ENCODE measurements at places on chromosomes 4 and X. TPM values are rescaled to one million over a fixed set of nuclear protein-coding genes. Genes with fewer than 3 reads are reported as not detected.

DNA sequence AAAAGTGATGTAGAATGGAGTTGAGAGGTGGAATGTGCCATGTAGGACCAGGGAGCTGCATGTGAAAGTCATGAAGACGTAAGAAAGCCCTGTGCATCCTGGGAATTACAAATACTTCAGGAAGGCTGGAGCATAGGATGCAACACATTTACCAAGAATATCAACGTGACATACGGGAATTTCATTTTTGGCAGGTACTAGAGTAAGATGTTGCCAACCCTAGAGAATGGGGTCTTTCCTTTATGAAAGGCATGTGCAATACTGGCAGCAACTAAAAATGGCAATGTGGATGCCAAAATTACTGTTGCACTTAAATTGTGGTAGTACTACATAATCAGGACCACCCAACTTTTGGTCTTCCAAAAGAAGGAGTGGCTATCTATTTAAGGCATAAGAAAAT is 188.0 kb downstream of the COL25A1 start:
- no peaks in the 10 kb centered on the region for H3K27me3 ChIP-seq
- H3K27ac ChIP-seq: no peak overlapping the region
- no peak for DNase-seq
- no peak overlapping the region for H3K4me3 ChIP-seq
- no peaks in the 10 kb centered on the region for H3K4me1 ChIP-seq
- H3K36me3 ChIP-seq: no peaks in the 10 kb centered on the region

GRCh38 chr4:100286636-100287035 is 96.4 kb upstream of the DDIT4L start:
- peak; percentile 45 for DNase-seq
- H3K27ac ChIP-seq: no peak overlapping the region
- H3K4me1 ChIP-seq: no peaks in the 10 kb centered on the region
- no peak overlapping the region for H3K4me3 ChIP-seq
- no peaks in the 10 kb centered on the region for H3K27me3 ChIP-seq

DNA sequence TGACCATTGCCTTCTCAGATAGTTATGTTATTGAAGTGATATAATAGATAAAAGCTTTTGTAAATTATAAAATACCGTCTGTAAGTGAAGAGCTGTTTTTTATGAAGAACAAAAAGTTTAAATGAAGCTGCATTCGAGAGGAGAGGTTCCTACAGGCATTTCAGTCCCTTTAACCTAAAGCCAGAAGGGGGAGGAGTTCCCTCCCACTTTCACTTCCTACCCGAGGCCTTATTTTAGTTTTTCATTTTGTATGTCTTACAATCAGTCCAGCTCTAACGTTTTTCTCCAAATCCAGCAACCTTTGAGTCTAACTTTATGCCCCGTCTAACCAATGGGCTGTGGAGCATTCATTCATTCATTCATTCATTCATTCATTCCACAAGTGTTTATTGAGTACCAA is 16.5 kb upstream of the SOX3 start:
- H3K36me3 ChIP-seq: no peaks in the 10 kb centered on the region
- peaks cover 8% of the 10 kb centered on the region for H3K4me1 ChIP-seq
- DNase-seq: no peak
- H3K27ac ChIP-seq: no peak overlapping the region

- peaks cover 8% of the 10 kb centered on the region for H3K36me3 ChIP-seq
- H3K27ac ChIP-seq: no peak overlapping the region
- no peak overlapping the region for H3K4me3 ChIP-seq
- H3K27me3 ChIP-seq: no peaks in the 10 kb centered on the region
- no peak for DNase-seq
Observed at GRCh38 chr4:185775792-185776555, 36.0 kb downstream of the SORBS2 start.

GRCh38 chr4:136763919-136764318 is 768.4 kb downstream of the PCDH18 start:
- no peak overlapping the region for H3K4me3 ChIP-seq
- H3K27me3 ChIP-seq: no peaks in the 10 kb centered on the region
- H3K4me1 ChIP-seq: peaks cover 3% of the 10 kb centered on the region
- peaks cover 7% of the 10 kb centered on the region for H3K36me3 ChIP-seq
- DNase-seq: no peak

- peaks cover 32% of the 10 kb centered on the region for H3K36me3 ChIP-seq
- no peak overlapping the region for H3K4me3 ChIP-seq
- no peaks in the 10 kb centered on the region for H3K27me3 ChIP-seq
- H3K27ac ChIP-seq: no peak overlapping the region
- no peaks in the 10 kb centered on the region for H3K4me1 ChIP-seq
Observed at GRCh38 chrX:48478806-48479205, 2.8 kb downstream of the FTSJ1 start.

DNA sequence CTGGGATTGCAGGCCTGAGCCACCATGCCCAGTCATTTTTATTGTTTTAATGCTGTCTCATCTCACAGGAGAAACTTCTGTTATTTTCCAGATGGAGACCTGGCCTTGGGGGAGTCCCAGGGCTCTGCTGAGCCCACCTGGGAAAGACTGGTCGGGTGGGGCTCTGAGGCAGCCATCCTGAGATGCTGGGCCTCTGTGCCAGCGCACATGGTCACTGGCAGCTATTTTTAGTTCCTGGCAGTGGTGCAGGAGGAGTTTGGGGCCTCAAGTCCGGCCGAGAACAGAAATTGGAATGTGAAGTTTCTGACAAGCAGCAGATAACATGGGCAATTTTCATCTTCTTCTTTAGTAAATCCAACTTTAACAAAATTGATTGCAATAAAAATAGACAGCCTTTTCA is 44.5 kb downstream of the SORCS2 start:
- DNase-seq: no peak
- peaks cover 6% of the 10 kb centered on the region for H3K36me3 ChIP-seq
- no peaks in the 10 kb centered on the region for H3K4me1 ChIP-seq
- no peak overlapping the region for H3K27ac ChIP-seq
- H3K4me3 ChIP-seq: no peak overlapping the region

DNA sequence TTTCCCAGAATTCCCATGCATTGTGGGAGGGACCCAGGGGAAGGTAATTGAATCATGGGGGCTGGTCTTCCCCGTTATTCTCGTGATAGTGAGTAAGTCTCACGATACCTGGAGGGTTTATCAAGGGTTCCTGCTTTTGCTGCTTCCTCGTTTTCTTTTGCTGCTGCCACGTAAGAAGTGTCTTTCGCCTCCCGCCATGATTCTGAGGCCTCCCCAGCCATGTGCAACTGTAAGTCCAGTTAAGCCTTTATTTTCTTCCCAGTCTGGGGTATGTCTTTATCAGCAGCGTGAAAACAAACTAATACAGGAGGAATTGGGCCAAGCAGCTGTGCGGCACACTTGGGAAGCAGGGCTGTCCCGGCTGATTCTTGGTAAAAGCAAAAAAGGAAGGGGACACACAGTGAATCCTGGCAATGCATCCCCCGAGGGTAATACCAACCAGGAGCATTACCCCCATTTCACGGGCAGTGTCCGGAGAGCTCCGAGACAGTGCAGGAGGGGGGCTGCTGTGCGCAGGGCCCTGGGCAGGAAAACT is 185.7 kb downstream of the AFAP1 start:
- H3K4me1 ChIP-seq: no peaks in the 10 kb centered on the region
- H3K36me3 ChIP-seq: no peaks in the 10 kb centered on the region
- H3K27ac ChIP-seq: no peak overlapping the region
- H3K27me3 ChIP-seq: no peaks in the 10 kb centered on the region
- H3K4me3 ChIP-seq: no peak overlapping the region
- DNase-seq: no peak

- H3K4me1 ChIP-seq: no peaks in the 10 kb centered on the region
- H3K27me3 ChIP-seq: no peaks in the 10 kb centered on the region
- H3K4me3 ChIP-seq: no peak overlapping the region
- H3K27ac ChIP-seq: no peak overlapping the region
- no peak for DNase-seq
Observed at GRCh38 chrX:81082649-81083048, 119.1 kb downstream of the HMGN5 start.

DNA sequence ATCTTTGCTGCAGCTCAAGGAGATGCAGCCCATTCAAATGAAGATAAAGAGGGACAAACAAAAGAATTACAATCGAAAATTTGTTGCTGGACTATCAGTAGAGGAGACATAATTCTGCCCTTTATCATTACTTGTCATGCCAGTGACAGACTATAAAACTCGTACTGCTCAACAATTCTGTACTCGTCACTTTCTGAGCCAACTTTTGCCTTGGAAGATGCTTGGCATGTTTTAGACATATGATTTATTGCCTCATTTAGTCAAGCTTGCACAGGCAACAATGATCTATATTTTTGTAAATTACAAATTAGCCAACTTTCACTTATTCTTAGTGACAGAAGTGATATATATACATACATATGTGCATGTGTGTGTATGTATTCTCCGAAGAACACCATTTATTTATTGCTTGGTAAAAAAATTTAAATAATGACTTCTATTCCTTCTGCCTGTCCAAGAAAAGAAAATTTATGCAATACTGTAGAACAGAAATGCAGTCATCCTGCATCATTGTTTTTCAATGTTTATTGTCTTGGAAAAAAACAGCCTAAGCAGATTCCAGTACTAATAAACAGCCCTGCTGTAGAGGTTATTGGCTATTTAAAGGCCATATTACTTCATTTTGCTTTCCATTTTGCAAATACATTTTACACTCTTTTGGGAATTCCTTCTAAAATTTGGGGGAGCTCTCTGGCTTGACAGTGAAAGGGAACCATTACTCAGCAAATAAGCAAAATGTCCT is 374.9 kb upstream of the GALNT7 start:
- DNase-seq: no peak
- H3K4me1 ChIP-seq: no peaks in the 10 kb centered on the region
- H3K36me3 ChIP-seq: no peaks in the 10 kb centered on the region
- H3K27ac ChIP-seq: no peak overlapping the region
- H3K4me3 ChIP-seq: no peak overlapping the region

- H3K27me3 ChIP-seq: no peaks in the 10 kb centered on the region
- no peak overlapping the region for H3K27ac ChIP-seq
- no peak overlapping the region for H3K4me3 ChIP-seq
- no peak for DNase-seq
- no peaks in the 10 kb centered on the region for H3K4me1 ChIP-seq
- H3K36me3 ChIP-seq: peaks cover 30% of the 10 kb centered on the region
Observed at GRCh38 chrX:133868250-133868649, 117.1 kb downstream of the GPC3 start.

DNA sequence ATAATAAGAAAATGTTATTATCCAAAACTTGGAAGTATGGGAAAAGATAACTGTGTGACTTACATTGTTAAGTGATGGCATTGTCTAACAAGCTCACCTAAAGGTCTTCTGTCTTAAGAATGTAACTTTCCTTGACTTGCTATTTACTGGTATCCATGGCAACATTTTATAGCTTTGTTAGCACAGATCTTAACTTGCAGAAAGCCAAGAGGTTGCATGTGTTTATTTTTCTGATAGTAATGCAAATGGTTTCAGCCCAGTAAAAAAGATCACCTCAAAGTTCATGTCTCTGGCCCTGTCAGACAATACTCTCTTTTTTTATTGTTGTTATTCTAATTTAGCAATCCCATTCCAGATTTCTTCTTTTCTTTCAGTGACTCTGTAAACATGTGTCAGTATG is 425.3 kb downstream of the SPRY1 start:
- no peaks in the 10 kb centered on the region for H3K4me1 ChIP-seq
- no peak overlapping the region for H3K27ac ChIP-seq
- no peak for DNase-seq

DNA sequence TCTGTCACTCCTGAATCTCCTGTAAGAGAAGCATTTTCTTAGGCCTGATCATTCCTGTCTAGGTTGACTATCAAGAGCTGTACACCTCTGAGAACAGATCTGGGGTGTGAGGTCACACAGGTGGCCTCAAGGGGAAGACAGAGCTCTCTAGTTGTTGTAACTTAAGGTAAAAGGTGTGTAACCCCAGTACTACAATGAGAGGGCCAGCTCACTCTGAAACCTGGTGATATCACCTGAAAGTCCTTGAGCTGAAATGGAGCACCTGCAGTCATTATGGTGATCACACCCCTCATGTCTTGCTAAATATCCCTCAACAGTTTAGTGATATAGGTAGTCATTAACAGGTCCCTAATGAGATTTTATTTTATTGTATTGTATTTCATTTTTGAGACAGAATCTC is 8.8 kb upstream of the FAM9C start:
- no peak overlapping the region for H3K27ac ChIP-seq
- peaks cover 3% of the 10 kb centered on the region for H3K36me3 ChIP-seq
- no peaks in the 10 kb centered on the region for H3K4me1 ChIP-seq
- H3K4me3 ChIP-seq: no peak overlapping the region
- H3K27me3 ChIP-seq: no peaks in the 10 kb centered on the region

- H3K4me1 ChIP-seq: no peaks in the 10 kb centered on the region
- H3K27ac ChIP-seq: no peak overlapping the region
- DNase-seq: no peak
Observed at GRCh38 chrX:38109042-38109898, 102.9 kb downstream of the SYTL5 start.

DNA sequence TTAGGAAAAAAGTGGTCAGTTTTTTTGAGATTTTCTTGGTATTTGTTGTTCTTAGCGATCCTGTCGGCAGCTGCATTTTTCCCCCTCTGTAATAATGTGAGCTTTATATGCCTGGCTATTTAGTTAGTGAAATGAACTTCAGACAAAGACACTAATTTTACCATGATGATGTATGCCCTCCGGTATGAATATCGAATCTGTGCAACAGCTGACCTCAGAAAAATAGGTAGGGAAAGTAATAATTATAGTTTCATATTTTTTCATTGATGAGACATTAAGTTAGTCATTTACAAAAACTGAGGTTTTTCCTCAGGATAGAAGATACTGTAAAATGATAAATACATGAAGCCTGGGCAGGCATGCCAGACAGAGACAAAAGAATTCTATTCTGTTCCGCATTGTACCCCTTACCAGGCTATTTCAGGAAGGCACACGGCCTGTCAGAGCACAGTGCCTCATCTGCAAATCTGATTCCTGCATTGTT is 155.8 kb downstream of the SHROOM3 start:
- peak overlapping the region; percentile 99 for H3K27ac ChIP-seq
- no peaks in the 10 kb centered on the region for H3K27me3 ChIP-seq
- peaks cover 8% of the 10 kb centered on the region for H3K4me1 ChIP-seq
- H3K4me3 ChIP-seq: peak overlapping the region; percentile 2

GRCh38 chrX:55451626-55451989 is 319 bp upstream of the MAGEH1 start:
- H3K4me1 ChIP-seq: no peaks in the 10 kb centered on the region
- H3K4me3 ChIP-seq: peak overlapping the region; percentile 94
- no peaks in the 10 kb centered on the region for H3K36me3 ChIP-seq
- no peaks in the 10 kb centered on the region for H3K27me3 ChIP-seq
- no peak overlapping the region for H3K27ac ChIP-seq
- no peak for DNase-seq

DNA sequence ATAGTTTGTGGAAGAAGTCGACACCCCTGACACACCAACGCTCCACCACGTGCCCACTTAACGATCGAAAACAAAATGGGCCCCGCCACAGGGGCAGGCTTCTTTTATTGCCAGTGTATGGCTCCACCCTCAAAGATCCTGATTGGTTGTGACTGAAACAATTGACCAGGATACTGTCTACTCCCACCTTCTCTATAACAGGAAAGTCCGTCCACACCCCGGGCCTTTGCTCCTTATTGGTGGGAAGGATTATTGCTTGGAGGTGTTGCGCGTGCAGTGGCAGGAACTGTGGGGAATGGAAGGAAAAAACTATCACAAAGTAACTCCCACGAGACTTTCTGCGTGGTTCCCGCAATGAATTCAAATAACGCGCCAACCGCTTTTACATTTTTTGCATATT is at the start of gene USP26:
USP26 (minus strand) TSS at position 79 of the 400 bp plus-strand sequence. CDS start 68,889 bp downstream, outside the sequence.
- H3K36me3 ChIP-seq: no peaks in the 10 kb centered on the region
- H3K27ac ChIP-seq: no peak within 1 kb of the TSS
- no peaks in the 10 kb centered on the region for H3K27me3 ChIP-seq
- no peak for DNase-seq

The HSFX2 gene
- not detected for total RNA-seq

The TRIM2 gene
- total RNA-seq: 29.0 TPM

The UBE2A gene
- total RNA-seq: 54.8 TPM

The ATP1B4 gene
- total RNA-seq: not detected

The GAB3 gene
- 0.42 TPM for total RNA-seq

Measured in H9 (cell line).